Choroid plexus epithelial cell (primary cell): ENCODE measurements at places on chromosomes 5 and 9.
A peak's percentile ranks its signal among the peaks of the same experiment; 100 is the strongest.

DNA sequence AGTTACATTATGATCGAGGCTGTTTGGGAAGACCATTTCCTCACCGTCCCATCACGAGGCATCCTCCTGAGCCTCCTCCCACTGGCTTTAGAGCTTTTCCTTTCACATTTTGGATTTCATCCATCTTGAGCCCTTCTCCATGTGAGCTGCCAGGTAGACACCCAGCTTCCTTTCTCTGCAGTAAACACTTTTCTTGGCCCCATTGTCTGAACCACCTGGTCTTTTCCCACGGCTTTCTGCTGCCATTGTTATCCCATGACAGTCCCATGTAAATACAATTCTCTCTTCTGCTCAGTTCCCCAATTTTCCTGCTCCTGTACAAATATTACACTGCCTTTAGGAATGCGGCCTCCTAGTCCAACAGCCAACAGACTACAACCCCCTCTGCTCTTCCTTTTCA lies 24.1 kb downstream of the UBE2QL1 start:
- DNase-seq = no peak

DNA sequence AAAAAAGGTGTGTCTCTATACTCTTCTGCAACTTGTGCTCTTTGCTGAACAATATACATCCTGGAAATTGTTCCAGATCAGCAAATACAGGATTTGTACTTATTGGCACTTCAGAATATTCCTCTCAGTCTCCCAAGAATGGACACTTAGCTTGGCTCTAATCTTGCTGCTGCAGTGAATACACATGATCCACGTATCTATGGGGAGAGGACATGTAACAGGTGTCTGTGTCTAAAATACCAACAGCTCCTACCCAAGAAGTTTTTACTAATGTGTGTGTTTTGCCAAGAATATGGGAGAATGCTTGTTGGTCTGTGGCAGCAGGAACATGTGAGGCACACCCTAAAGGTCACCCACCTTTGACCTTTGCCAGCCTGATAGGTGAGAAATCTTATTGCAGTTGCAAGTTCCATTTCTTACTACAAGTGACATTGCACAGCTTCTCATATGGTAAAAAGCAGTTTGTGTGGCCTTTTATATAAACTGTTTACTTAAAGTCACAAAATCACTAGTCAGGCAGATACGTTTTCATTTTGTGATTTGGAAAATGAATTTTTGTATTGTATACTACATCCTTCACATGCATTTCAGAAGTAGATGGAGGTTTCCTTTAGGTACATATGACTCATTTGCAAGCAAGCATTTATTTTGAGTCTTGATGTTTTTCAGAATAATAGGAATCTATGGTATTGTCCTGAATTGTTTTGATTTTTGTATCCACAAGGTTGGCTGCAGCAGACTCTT lies 35.8 kb downstream of the PHF2 start:
- no peak for DNase-seq

- DNase-seq = no peak
Observed at GRCh38 chr5:42927730-42928129, 112.4 kb downstream of the ANXA2R start.

DNA sequence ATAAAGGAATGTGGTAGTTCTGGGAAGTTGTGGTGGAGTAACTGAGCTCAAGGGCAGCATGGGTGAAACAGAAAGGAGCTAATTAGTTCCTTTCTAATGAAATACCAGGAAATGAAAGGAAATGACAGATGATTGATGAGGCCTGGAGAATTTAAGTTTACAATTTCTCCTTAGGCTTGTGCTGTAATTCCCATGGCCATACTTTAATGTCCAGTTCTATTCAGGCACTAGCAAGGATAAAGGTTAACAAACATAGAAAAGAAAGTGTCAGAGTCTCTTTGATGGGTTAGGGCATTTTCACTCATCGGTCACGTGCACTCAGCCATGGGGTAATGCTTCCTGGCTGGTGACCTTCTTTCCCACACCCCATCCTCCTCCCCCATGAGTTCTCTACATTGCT lies 70.3 kb downstream of the CTSL start:
- no peak for DNase-seq

DNA sequence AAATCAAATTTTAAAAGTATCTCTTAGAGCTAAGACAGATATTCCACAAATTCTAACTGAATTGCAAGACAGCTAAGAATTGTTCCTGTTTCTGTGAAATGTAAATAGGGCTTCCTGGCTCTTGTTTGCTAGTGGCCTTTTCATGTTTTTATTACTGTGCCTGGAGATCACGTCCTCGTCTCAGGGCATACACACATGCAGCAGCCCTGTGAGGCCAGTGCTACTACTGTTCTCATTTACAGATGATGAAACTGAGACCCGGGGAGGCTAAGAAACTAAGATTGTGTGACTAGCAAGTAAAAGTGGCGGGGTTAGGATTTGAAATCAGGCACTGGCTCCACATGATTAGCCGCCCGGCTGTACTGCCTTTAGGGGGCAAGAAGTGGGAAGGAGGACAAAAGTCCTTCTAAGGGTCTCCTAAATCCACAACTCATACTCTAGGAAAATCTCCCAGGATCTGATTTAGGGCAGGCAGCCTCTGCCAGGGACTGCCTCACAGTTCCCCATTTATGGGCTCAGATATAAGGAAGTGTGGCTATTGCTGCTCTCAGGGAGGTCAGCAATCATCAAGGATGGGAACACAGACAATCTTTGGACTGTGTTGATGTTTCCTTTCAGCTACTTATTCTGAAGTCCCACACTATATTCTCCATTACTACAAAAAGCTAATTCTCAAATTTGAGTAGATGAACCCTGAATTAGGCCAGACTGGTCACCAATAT lies 7.9 kb downstream of the PRUNE2 start:
- DNase-seq = no peak

DNA sequence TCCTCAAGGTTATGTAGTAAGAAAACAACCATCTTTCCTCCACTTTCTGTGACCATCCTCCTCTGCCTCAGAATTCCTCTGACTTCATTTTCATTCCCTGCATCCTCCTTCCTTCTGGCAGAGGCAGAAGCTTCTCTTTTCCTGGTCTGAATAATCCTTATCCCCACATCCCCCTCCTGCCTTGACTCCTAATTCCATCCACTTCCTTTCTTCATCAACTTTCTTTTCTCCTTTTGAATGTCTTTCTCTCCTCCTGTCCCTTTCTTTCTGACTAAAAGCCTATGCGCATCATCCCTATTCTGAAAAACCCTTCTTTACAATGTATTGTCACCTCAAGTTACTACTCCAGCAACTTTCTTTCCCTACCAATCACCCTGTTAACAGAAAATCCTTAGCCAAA lies 79.0 kb downstream of the CDO1 start:
- DNase-seq = no peak

DNA sequence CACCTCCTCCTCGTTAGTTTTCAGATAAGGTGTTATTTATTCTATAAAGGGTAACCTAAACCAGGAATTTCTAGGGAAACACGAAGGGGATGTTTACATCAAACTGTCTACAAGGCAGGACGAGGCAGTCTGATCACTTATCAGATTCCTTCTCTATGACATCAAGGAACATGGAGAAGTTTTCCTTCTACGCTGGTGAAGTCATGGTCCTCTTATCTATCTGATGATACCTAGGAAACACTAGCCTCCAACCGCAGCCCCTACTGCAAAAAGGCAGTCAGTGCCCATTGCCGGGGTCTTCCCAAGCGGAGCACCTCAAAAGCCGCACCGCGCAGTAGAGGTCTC lies 1.5 kb downstream of the MPDZ start:
- DNase-seq = peak; percentile 79

DNA sequence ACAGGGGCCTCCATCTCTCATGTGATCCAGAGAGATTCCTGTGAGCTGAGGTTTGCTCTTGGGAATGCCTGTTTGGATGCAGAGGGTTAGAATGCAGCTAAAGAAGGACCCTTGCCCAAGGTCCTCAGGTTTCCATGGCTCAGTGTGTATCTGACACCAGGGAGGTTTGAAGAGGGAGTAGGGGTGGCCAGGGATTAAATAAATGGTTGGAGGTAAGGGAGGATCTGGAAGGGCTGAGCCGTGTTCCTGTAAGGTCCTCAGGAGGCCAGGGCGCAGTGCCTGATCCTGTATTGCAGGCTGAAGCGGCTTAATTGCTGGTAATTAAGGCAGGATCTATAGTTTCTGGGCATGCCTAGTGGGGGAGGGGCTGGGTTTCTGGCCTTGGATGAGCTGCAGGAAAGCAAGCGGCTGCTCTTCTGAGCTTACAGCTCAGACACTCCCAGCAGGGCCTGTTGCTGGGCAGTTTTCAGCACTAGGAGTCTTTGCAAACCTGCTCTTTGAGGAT lies 41.5 kb upstream of the MAP1B start:
- peak; percentile 75 for DNase-seq

DNA sequence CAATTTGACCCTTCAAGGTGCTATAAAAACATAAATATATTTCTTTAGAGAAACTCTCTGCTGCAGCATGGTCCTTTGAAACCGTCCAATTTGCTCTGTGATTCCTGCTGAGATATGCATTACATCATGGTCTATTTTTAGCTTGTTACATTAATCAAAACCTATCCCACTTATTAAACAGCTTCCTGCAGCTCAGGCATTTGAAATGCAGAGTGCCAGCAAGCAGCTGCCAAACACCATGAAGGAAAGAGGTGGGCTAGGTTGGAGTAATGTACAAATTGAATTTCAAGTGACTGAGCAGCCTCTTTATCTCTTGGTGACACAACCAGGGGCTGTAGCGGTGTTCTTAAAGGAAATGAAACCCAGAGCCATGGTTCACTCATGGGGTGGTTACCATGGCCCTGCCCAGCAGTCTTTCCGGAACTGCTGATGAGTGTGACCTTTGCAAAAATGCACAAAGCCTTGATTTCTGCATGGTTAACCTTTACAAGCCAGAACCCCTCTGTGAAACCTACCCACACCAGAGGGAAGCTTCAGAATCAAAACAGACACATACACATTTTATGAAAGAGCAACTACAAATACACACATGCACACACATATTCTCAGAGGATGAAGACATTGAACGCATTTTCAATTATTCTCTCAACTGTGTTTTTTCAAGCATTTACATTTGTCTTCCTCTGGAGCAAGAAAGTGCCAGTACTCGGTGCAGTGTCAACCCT lies 155.8 kb upstream of the ZNF608 start:
- peak; percentile 78 for DNase-seq

DNA sequence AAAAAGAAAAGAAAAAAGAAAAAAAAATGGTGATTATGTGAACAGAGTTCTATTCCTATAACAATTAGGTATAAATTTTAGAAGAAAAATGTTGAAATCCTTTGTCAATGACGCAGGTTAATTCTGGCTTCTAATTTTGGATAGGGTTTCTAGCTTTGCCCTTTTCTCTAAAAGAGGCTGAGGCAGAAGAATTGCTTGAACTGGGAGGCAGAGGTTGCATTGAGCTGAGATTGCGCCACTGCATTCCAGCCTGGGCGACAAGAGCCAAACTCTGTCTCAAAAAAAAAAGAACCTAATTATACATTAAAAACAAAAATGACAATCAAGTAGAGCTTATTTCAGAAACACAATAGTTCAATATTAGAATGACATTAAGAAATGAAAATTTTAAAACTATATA lies 2.9 kb downstream of the STXBP1 start:
- DNase-seq = peak; percentile 18

DNA sequence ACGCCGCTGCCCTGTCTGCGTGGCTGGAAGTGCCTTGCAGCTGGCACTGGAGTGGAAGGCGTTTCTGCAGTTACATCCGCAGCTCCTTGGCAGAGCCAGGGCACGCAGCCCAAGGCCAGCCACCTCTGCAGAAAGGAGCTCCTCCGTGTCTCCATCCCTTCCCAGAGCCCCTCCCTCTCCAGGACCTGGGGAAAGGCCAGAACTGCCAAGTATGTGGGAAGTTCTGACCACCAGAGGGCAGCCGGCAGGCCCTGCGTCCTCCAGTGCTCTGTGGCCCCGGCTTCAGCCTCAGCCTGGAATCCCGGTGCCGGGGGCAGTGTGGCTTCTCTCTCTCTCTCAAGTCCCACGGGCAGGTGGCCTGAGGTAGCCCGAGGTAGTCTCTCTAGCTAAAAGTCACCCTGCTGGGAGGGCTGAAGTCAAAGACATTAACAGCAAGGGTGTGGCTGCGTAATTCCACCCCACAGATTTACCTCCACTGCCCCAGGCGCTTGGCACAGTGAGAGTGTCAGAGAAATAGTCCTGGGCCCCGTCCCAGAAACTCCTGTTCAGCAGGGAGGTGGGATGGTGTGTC lies 101.7 kb upstream of the FCN2 start:
- DNase-seq = peak; percentile 70

- DNase-seq = peak; percentile 34
Observed at GRCh38 chr5:89055695-89056085, 172.7 kb upstream of the MEF2C start.

- DNase-seq = no peak
Observed at GRCh38 chr5:39441838-39442237, 17.1 kb upstream of the DAB2 start.

DNA sequence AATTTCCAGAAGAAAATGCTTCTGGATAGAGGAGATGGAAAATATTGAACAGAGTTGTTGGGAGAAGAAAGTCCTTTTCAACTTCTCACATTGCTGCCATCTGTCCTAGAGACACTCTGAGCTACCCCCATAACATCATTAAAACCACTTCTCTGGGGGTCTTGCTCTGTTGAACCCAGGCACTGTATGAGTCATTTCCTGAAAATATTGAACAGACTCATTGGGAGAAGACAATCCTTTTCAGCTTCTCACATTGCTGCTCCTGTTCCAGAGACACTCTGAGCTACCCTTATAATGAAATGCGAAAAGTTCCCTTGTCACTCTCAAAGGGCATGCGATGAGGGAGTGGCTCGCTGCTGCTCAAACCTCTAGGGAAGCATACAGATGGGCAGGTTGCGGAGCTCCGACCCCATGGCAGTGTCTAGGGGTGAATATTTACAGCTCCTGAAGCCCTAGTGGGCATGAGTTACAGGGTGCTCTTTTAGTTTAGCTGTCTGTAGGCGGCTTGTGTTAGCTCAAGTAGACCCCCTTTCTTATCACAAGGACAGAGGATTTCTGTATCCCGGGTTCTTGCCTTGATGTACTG lies 90.7 kb downstream of the CDKN2A start:
- no peak for DNase-seq

DNA sequence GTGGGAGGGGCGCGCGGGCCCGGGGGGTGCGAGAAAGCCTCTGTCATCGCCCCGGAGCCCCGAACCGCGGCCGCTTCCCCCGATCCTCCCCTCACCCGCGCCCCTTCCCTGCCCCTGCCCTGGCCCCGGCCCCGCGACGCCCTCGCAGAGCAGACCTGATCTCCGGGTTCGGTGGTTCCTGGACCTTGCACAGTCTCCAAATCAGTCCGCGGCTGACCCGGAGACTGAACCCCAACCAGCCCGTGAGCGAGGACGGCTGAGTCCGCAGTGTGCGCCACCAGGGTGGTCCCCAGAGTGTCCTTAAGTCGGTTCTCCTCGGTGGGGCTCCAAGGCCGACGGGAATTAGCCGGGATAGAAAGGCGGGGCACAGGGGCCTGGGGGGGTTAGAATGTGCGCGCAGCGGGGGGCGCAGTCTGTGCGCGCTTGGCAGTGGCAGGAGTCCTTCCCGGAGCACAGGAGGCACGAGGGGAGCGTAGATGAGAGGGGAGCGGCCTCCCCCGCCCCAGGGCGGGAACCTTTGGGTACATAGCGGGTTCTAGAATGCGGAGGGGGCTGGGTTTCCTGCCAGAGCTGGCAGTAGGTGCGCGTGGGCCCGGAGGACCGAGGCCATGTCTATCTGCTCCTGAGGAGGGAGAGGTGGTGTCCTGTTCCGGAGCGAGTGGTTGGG lies 779 bp downstream of the PKN3 start:
- DNase-seq = no peak

- DNase-seq = peak; percentile 86
Observed at GRCh38 chr9:16626577-16627130, 243.8 kb downstream of the BNC2 start.
